ENCODE measurements at places on chromosomes 4 and X.

DNA sequence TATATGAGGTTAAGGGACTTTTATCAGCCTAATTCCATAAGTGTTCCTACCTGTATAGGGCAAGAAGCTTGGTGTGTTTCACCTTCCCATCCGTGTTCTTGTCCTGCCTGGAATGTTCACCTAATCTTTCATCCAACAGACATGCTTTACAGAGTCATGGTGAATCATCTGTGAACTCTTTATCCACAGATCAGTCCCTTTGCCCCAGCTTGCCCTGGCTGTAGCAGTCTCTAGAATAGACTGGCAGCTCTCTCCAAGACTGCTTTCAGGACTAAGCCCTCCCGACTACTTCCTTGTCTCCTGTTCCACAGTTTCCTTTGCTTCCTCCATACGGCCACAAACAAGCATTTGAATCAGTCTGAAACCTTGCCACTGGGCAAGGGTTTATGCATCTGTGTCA, 177.9 kb upstream of the IL15 start:
- DNase-seq, result no peak

GRCh38 chrX:87873347-87873941, 355.8 kb downstream of the KLHL4 start:
- DNase-seq, result no peak

DNA sequence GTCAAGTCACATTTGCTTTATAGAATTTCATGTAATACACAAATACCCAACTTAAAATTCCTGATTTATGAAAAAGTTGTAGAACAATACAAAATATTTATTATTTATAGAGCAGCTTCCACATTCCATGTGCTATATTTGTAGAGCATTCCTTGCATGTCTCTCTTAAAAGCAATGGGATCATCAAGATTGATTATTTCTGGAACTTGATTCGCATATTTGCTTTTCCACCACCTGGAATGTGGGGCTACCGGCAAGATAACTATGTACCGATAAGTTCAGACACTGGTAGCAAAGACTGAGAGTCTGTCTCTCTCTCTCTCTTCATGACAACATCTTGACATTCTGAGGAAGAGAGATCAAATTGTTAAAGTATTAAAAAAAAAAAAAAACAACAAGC, 59.3 kb downstream of the MAPK10 start:
- no peak for DNase-seq

- DNase-seq, result no peak
Observed at GRCh38 chrX:72054779-72055489, 76.8 kb downstream of the RTL5 start.

- DNase-seq, result peak; percentile 75
Observed at GRCh38 chr4:89539374-89539773, 231.8 kb upstream of the GPRIN3 start.

DNA sequence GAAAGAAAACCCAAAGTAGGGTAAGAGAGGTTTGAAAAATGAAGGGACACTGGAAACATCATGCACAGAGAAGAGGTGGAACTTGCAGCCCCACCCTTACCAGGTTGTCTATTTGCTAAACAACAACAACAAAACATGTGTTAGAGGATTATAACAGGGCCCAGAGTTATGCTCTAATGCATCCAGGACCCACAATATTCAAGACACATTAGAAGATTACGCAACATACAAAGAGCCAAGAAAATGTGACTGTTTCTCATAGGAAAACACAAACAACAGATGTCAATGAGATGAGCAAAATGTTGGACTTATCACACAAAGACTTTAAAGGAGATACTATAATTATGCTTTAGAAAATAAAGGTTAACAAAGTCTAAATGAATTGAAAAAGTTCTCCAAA, 128.5 kb downstream of the LRBA start:
- DNase-seq, result no peak

- no peak for DNase-seq
Observed at GRCh38 chr4:81470456-81471297, 1.0 kb downstream of the RASGEF1B start.

- no peak for DNase-seq
Observed at GRCh38 chr4:101337688-101338087, 9.6 kb downstream of the PPP3CA start.

GRCh38 chrX:118534716-118535493, 39.3 kb downstream of the DOCK11 start:
- DNase-seq, result no peak

- no peak for DNase-seq
Observed at GRCh38 chr4:173242466-173243250, 74.0 kb downstream of the GALNT7 start.

- peak; percentile 73 for DNase-seq
Observed at GRCh38 chr4:73729534-73730165, 10.7 kb upstream of the CXCL8 start.

- no peak for DNase-seq
Observed at GRCh38 chr4:84690481-84690880, 107.6 kb downstream of the CDS1 start.

- DNase-seq, result no peak
Observed at GRCh38 chr4:184955116-184955515, 63.2 kb upstream of the HELT start.

DNA sequence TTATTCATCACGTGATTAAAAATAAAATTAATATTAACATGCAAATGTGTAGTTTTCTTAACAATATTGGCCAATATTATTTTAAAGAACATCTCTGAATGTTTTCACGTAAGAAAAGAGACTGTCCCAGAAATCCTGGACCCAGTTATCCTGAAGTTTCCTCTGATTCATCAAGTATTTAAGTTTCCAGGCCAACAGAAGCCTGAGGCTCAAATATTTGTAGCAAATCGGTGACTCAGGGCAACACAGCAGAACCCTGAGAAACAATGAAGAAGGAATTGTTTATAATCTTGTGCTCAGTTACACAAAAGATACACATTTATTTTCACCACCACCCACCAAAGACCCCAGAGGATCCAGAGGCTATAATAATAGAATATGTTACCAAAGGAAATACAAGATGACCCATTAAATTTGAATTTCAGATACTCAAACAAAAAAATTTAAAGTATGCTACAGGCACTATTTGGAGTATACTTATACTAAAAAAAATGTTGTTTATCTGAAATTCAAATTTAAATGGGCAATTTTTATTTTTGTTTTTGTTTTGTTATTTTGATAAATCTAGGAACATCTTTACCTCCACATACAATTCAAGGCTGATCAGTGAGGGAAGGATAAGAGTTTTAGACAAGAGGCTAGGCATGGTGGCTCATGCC, 33.9 kb upstream of the SLC7A11 start:
- DNase-seq, result peak; percentile 58

- no peak for DNase-seq
Observed at GRCh38 chrX:151458824-151459223, 61.8 kb downstream of the VMA21 start.

DNA sequence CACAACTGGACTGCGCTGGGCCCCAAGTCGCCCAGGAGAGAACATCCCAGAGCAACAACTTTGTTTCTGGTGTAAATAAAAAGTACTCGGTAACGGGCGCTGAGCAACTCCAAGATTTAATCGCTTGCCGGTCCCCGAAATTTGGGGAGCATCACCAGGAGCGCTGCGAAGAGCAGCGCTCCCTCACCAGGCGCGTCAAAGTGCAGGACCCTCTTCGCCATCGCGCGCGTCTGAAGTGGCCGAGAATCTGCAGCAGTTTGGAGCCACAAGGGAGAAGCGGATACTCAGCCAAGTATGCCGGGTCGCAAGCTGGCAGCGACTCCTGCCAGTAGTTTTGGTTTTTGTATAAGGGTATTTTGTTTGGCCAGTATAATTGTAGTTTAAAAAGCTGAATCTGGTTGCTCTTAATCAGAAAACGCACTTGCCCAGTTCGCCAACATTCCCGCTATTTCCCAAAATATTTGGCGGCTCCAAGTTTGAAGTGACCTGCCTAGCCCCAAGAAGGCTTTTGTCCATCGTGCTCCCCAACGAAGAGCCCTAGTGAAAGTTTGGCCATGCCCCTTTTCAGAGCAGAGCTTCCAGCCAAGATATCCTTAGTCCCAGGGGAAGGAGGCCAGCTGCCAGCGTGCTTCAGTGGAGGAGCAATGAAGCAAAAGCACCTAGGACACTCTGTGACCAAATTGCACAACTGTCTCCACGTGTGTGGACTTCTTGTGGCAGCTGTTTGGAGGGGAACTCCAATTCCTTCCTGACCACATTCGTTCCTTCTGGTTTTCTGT, 557 bp upstream of the KDR start:
- DNase-seq, result no peak

GRCh38 chr4:110371016-110371770, 104.8 kb upstream of the ENPEP start:
- no peak for DNase-seq

- no peak for DNase-seq
Observed at GRCh38 chrX:145393702-145394235, 146.5 kb downstream of the SPANXN1 start.

DNA sequence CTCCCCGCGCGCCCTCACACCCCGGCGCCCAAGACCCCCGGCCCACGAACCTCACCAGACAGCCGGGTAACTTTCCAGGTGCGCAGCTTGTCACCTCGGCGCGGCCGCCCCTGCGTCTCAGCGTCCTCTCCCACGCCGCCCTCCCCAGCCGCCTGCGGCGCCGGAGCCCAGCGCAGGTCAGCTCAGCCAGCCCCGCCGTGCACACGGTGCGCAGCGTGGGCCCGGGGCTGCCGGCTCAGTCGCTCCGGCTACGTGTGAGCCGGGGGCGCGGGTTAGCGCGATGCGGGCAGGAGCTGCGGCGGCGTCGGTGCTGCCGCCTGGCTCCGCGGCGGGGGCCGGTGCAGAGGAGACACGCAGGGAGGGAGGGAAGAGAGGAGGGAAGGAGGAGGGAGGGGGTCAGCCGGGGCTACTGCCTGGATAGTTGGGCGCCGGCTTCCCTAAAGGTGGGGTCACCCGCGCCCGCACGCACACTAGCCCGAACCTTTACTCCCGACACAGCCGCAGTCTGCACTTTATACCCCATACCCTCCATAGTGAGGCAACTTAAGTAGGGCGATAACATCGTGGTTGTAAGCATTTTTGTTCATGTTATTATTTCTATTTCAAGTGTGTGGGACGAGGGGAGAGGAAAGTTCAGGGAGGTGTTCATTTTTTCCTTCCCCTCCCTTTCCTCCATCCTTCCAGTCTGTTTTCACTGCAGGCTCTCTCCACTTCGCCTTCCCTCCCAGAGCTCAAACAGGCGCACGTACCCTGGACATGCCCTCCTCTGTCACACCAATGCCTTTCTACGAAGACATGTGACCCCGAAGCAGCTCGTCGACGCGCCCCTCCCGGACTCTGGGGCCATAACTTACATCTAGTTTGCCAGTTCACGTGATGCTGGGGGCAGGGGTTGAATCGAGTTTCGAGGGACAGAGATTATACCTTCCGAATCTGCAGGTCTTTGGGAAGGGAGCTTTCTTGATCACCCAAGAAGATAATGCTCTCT, at the start of gene PRKG2:
Gene PRKG2 (minus strand): TSS at position 342 of the 988 bp plus-strand sequence. CDS start 10,175 bp downstream, outside the sequence.
- no peak for DNase-seq

DNA sequence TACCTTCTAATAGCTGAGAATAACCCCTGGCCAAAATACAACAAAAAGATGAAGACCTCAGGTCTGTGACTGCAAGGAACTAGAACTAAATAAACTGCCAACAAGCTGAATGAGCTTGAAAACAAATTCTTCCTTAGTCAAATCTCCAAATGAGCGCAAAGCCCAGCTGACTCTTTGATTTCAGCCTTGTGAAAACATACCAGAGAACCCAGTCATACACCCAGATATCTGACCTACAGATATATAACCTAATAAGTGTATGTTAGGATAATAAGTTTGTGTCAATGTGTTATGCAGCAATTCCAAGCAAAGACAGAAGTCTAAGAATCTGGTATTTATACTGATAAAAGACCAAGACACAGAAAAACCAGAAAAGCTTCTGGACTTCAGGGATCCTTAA, 38.0 kb upstream of the ADGRL3 start:
- DNase-seq, result no peak

DNA sequence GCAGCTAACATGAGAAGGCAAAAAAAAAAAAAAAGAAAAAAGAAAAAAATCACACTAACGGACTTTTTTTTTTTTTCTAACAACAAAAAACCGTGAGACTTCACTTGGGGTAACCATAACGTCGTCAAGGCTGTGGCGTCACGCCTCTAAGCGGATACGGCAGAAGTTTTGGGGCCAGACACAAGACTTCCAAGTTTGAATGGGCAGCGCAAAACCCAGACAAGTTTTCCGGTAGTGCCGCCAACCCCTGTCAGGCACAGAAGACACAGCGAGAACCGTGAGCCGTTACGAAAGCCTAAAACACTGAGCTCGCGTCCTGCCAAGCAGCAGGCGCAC, 556 bp upstream of the SMARCA5 start:
- DNase-seq, result no peak

DNA sequence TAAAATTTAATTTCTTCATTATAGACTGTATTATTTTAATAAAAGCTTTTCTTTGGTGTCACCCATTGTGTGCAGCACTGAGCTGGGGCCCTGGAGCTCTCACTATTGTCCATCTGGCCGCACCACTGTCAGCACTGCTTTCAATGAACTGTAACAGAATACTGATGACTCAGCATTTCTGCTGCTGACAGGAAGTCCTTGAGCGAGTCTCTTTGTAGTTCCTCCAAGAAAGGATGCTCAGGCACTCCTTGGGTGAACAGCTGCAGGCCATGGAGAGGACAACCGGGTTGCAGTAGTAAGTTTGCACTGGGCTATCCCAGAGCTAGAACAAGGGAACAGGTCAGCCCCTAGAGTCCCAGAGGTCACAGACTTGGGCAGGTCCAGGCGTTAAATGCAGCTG, 81.6 kb downstream of the SORBS2 start:
- no peak for DNase-seq

DNA sequence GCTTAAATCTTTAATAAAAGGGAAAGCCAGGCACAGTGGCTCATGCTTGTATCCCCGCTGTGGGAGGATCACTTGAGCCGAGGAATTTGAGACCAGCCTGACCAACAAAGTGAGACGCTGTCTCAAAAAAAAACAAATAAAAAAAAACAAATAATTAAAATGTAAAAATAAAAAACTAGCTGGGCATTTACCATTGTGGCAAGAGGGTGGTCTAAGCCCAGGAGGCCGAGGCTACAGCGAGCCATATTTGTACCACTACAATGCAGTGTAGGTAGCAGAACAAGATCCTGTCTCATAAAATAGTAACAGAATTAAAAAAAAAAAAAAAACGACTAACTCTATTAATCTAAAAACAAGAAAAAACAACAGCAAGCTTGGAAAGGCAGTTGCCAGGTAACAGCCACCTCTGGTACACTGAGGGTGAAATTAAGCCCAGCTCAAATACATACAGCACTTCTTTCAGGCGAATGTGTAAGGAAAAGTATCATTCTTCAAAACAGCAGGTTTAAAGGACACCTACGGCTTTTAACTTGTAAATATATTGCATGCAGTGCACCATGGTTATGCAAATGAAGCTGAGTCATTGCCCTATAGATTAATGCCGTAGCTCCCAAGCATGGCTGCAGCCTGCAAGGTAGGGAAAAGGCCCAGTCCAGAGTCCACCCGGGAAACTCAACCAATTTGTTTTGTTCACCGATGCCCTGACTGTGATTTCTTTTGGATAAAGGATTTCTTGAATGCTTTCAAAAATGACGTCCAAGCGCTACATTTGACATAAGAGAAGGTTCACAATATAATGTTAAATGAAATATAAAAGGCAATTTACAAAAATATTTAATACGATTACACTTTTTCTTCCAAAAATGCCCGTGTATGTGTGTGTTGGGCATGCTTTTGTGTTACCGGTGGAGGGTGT, 14.5 kb upstream of the TXLNG start:
- DNase-seq, result no peak

- no peak for DNase-seq
Observed at GRCh38 chr4:134888156-134888555, 686.6 kb upstream of the PABPC4L start.

GRCh38 chrX:109533005-109533404, 3.6 kb upstream of the NXT2 start:
- no peak for DNase-seq

- DNase-seq, result no peak
Observed at GRCh38 chr4:98745366-98745765, 87.0 kb upstream of the TSPAN5 start.
